ENCODE measurements at places on chromosomes 5 and 9.
A peak's percentile ranks its signal among the peaks of the same experiment; 100 is the strongest.

- DNase-seq = no peak
Observed at GRCh38 chr5:107979291-107979690, 308.6 kb upstream of the EFNA5 start.

DNA sequence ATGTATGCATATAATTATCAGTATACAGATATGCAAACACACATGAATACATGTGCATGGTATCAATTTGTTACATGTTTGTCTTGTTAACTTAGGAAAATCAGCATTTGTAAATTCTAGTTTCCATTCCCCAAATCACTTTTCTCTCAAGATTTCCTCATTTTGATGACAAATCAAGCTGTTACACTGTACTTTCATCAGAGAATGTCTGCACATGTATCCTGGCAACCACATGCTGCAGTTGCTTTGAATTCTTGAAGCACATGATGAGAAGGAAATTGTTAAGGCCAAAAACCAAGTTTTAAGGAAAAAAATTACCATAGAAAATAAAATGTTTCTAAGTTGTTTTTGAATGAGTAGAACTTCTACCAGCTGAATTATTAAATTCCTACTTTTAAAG, 1834.5 kb downstream of the EFNA5 start:
- DNase-seq = no peak

- DNase-seq = no peak
Observed at GRCh38 chr5:74370168-74370567, 270.4 kb downstream of the ENC1 start.

DNA sequence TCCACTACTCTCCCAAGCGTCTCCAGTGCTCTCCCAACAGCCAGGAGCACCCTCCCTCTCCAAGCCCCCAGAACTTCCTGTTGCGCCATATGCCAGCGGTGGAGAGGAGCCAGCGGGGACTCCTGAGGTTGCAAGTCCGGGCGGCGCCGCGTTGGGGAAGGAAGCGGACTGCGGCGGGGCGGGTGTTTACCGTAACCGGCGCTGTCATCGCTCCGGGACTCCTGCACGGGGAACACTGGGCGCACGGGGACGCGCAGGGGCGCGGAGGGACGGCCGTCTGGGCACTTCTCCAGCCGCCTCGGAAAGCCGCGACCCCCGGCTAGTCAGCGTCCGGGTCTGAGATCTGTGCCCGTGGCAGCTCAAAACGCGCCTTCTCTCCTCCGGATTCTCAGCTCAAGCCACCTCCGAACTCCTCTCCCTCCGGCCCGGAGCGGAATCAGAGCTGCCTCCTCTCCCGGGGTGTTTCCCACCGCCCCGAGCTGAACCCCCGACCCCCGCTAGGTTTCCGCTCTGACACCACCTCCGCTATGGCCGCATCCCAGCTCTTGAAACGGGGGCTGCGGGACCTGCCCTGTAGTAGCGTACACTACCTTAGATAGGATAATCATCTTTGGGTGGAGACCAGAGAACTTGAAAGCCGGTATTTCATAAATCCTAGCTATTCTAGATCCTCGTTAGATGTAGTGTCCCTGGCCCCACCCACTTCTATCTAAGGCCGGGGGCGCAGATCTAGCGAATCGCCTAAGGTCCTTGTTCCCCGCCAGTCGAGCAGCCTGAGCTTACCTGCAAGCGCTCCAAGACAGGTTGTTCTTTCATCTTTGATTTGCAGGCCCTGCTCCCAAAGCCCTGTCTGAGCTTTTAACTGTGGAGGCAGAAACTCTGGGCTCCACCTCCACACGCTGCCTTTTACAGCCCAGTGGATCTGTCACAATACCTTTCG, at the start of gene TRPM6:
TSS of gene TRPM6 (minus strand) at position 881 of the 940 bp plus-strand sequence. CDS start at position 816, 65 bp downstream.
- peak; percentile 60 for DNase-seq

DNA sequence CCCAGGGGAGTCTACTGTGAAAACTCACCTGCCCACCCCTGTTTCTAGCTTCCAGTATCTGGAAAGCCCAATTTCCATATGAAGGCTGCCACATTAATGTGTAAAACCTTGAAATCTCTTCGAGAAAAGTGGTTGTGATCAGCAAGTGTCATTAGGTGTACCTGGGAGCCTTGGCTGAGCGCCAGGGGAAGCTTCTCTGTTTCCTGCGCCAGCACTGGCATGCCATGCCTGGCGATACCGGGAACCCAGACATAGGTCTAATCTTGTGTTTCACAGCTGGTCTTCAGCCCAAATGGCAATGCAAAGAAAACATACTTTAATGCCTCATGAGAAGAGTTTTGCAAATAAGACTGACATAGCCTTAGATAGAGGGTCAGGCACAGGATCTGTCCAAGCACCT, 101.6 kb downstream of the TENT4A start:
- no peak for DNase-seq

DNA sequence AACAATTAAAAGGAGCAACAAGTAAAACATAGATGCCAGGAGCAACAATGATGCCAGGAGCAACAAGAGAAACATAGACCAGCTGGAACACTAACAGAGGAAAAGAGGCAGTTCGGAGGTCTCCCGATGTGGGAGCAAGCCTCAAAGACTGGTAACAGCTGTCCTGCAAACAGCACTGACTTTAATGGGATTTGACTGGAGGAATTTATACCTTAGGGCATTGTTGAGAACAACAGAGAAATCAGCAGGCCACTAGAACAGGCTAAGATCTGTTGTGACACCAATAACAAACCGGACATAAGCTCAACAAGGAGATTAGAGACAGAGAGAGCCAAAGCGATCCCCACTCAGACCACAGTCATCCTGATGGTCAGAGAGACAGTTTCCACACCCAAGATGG, 11.8 kb upstream of the SYK start:
- no peak for DNase-seq

DNA sequence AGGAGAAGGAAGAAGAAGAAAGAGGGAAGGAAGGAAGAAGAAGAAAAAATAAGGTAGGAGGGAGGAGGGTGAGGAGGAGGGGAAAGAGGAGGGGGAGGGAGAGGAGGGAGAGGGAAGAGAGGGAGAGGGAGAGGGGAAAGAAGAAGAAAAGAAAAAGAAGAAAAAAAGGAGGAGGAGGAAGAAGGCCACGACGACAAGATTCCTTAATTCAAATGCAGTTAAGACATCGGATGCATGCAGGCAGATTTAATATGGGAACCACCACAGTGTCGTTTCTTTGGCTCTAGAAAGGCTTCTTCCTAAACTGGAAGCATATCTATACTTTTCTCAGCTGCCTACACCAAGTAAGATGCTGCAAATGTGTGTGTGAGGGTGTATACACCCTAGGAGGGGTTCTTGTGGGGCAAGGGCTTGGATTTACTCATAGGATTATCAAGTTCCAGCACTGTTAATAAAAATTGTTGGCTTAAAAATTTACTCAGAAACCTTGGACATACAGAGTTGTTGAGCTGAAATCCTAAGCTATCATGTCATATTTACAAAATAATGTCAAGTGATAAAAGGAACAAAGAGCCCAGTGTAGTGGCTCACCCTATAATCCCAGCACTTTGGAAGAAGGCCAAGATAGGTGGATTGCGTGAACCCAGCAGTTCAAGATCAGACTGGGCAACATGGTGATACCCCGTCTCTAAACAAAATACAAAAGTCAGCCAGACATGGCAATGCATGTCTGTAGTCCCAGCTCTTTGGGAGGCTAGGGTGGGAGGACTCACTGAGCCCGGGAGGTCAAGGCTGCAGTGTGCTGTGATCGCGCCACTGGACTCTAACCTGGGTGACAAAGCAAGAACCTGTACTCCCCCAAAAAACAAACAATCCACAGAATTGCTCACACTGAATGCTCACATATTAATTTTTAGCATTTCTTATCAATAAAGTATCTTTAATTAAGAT, 108.5 kb downstream of the UBAP2 start:
- no peak for DNase-seq

DNA sequence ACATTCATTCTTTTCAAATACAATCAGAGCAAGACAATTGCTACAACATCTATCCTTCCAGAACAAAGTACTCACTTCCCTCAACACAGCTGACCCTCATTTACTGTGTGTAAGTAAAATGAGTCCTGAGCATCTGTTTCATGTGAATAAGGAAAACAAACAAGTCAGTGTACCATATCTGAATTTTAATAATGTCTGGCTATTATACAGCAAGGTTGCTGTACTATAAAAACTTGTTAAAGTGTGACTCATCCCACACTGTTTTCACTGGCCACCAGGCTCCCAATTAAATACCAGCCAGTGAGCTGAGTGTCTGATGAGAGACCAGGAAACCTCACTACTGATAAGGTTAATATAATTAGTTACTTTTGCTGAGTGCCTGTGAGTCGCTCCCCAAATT, 339.8 kb downstream of the AGTPBP1 start:
- DNase-seq = peak; percentile 41

- DNase-seq = no peak
Observed at GRCh38 chr5:161803-162110, 29.5 kb upstream of the LRRC14B start.

DNA sequence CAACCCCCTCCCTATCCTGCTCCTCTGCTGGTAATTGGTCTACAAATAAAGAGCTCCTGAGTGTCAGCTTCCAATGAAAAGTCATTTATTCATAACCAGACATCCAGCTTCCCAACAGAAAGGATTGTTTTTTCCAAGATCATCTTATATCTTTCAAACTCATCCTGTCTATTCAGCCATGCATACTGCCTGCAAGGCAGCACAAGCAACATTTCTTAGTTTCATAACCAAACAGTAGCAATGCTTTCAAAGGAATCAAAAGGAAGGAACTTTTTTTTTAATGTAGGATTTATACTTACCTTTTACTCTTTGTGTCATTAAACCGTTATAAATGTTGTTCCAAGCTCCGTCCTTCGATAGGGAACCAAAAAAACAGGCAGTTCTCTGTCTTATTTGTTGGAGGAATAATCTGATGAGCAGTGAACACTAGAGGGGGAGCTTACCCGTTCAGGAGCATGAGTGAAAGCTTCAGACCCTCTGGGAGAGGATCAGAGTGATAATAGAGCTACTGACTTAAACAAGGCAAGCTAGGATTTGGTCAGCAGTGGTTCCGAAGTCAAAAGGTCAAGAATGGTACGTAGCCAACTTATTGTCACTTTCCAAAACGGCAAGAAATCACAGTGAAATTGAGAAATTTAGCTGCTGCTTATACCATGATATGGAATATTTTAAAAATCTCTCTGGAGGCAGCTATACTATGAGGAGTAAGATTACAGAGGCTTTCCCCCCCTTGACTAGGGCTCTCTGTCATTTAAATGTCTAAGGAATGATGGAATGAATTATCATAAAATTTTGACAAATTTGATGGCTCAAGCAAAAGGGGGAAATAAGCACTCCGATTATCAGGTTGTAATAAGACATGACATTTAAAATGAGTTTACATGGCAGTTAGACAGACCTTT, 892.9 kb downstream of the NR2F1-AS1 start:
- DNase-seq = peak; percentile 66

- no peak for DNase-seq
Observed at GRCh38 chr5:79285285-79285684, 49.4 kb downstream of the JMY start.

DNA sequence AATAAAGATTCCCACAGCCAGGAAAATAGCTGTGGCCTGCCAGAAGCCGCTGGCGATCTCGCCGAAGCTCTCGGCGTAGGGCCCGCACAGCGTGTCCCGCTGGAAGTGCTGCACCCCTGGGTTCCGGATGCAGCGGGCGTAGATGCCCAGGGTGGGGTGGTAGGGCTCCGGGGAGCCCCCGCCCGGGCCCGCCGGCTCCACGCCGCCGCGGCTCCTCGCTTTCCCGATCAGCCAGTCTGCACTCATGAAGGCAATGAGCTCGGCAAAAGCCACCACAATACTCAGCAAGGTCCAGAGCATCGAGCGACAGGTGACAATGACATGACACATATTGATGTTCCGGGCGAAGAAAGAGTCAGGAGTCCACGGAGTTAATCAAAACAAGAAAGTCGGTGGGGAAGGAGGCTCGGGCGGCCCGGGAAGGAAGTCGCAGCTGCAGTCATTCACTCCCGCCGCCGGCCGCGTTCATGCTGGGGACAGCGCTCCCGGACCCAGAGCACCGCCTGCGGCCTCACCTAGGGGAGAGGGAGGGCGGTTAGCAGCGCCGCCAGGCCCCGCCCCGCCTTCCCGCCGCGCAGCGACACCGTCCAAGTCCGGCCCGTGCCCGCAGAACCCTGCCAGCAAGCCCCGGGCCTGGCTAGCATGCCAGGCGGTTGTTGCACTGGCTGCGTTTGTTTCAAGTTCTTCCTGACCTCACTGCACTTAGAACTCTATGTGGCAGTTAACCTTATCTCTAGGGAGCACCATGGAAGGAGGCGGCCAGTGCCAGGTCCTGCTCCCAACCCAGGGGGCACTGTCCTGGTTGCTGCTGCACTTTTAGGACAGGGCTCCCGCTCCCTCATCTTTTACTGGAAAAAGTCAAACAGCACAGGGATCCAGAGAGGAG, 138.4 kb downstream of the LHFPL2 start:
- no peak for DNase-seq

DNA sequence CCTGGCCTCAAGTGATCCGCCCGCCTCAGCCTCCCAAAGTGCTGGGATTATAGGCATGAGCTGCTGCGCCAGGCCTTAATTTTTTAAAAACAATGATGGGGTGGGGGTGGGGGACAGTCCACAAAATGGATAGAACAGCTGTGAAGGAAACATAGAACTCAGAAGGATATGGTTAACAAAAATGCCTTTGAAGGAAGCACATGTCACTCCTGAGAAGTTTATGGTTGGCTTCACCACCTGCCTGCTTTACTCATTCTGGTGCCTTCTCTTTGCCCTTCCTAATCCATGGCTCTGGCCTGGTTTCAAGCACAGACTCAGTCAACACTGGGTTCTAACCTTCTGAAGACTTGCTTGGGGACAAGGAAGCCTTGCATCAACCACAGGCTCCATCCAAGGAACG, 10.3 kb downstream of the BAG1 start:
- no peak for DNase-seq

DNA sequence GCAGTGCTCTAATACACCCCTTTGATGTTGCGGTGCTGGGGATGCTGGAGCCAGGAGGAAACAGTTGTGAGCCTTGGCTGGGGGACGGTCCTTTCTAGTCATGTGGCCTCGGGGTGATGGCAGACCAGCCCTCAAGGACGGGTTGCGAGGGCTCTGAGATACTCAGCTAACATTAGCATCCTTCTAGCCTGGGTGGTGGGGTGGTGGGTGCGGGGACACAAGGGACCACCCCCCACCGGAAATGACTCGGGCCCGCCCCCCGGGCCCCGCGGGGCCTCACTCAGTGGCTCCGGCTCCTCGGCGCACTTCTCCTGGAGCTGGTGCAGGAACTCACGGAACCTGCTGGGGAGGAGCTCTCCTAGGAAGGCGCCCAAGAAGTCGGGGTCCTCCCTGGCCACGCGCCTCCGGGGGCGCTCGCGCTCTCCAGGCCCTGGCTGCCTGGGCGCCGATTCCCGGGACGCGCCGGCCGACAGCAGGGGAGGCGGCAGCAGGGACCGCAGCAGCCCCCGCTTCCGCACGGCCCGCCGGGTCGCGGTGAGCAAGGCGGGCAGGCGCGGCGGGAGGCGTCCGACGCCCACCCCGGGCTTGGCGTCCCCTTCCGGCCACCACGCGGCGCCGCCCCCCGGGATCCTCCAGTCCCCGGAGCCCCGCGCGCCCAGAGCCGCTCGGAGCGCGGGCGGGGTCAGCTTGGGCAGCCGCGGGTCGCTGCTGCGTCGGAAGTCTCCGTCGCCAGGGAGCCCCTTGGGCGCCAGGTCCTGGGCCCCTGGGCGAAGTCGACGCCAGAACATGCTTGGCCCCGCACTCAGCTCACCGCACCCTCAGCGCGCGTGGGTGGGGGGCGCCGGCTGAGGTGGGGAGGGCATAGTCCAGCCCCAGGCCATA, 873 bp downstream of the C9orf50 start:
- DNase-seq = peak; percentile 87

Measured in SK-N-SH (cell line).